GM23338 (cell line): ENCODE measurements at places on chromosomes 16 and 17. TPM values are rescaled to one million over a fixed set of nuclear protein-coding genes. Genes with fewer than 3 reads are reported as not detected.

DNA sequence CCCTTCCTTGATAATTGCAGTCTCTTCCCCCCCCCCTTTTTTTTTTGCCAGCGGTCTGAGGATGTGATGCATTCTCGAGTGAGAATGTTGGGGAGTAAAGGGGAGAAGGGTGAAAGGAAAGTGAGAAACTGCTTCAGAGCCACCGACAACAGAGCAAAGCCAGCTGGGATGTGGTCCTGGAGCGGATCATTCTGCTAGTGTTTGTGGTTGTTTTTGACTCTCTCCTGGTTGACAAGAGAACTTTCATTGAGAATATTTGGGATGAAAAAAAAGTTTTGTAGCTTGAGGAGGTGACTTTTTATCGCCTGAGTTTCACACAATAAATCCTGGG lies 1.3 kb downstream of the NF1 start:
- H3K27me3 ChIP-seq = no peaks in the 10 kb centered on the region
- peak; percentile 47 for DNase-seq
- peak overlapping the region; percentile 87 for H3K27ac ChIP-seq
- peak overlapping the region; percentile 62 for H3K4me3 ChIP-seq
- no peaks in the 10 kb centered on the region; the same call in 1 of the 2 replicates for H3K36me3 ChIP-seq

NBR1 gene
- 32.3 and 36.8 TPM in 2 replicates for total RNA-seq

DNA sequence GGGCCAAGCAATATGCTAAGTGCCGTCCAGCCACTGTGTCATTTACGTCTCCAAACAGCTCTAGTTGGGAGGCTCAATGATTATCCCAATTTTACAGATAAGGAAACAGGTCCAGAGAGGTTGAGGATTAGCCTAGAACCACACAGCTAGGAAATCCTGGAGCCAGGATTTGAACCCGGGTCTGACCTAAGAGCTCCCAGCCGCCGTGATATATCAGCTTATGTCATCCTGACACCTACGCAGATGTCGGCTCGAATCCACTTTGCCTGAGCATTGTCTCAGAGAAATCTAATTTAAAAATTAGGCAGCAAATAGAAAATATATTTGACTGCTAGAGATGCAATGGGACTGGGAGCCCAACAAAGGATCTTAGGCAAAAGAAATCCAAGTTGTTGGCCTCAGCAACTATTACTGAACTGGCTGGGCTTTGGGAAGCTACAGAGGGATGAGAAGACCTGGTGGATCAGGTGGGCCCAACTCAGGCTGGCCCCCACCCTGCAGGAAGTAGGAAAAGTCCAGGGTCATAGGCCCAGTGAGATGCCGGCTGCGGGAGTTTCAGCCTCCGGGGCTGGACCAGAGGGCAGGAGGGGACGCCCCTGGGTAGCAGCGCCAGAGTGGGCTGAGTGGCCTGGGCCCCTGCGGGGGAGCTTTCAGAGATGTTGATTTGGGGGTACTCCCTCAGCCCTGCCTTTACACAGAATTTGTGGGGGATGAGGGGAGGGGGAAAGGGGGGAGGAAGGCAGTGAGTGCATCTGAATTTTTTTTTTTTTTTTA lies 35.1 kb upstream of the IL21R start:
- H3K4me1 ChIP-seq = no peaks in the 10 kb centered on the region
- no peak overlapping the region for H3K27ac ChIP-seq
- no peak overlapping the region for H3K4me3 ChIP-seq
- H3K36me3 ChIP-seq = no peaks in the 10 kb centered on the region
- DNase-seq = no peak

DNA sequence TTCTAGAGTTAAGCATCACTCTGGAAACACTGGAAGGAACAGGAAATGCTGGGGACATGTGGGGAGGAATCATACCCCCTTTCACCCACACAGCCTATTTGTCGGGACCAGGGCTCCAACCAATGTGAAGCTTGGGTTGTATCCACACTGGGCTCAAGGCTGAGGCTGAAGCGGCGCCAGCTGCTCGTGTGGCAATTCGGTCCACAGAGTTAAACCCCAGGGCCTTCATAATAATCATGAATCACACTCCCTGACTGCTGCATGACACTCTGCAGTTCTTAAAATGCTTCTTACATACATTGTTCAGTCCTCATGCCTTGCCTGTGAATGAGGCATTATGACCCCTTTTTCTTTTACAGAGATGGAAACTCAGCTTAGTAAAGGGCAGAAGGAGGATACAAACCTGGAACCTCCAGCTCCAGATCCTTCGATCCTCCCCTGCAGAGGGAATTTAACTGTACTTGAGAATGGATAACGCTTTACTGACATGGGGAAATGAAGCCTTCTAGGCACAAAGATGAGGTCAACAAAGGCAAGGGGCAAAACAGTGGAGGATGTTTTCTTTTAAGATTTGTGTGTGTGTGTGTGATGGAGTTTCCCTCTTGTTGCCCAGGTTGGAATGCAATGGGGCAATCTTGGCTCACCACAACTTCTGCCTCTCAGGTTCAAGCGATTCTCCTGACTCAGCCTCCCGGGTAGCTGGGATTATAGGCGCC lies 72.7 kb downstream of the SOX9 start:
- no peak overlapping the region for H3K4me3 ChIP-seq
- H3K27ac ChIP-seq = no peak overlapping the region
- H3K4me1 ChIP-seq = no peaks in the 10 kb centered on the region
- H3K27me3 ChIP-seq = no peaks in the 10 kb centered on the region
- DNase-seq = no peak

- peaks cover 5% of the 10 kb centered on the region; the same call in 1 of the 2 replicates for H3K27me3 ChIP-seq
- H3K27ac ChIP-seq = no peak overlapping the region
- H3K36me3 ChIP-seq = no peaks in the 10 kb centered on the region
- H3K4me3 ChIP-seq = peak overlapping the region; percentile 94
Measured at GRCh38 chr17:17042851-17043460, 699 bp downstream of the MPRIP start.

- H3K27me3 ChIP-seq = peaks cover 31% of the 10 kb centered on the region
- peak overlapping the region; percentile 92 for H3K4me3 ChIP-seq
- no peak overlapping the region for H3K27ac ChIP-seq
- peak; percentile 77 for DNase-seq
Measured at GRCh38 chr17:81976332-81977210, 858 bp upstream of the ASPSCR1 start.

PRAC2 gene
- total RNA-seq = not detected in 2 replicates

DNA sequence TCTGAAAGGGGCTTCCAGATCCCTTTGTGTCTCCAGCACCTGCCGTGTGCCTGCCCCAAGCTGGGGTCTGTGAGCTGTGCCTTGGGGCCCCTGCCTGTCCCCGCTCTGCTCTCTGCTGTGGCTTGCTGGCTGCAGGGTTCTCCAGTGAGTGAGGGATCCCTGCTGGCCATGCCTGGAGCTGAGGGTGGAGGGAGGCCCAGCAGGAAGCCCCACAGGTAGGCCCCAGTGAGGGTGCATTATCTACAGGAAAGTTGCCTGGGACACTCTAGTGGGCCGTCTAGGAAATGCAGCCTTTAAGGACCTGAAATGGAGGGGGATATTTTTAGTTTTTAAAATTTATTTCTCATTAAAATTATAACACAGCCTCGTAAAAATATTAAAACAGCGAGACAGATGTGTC lies 50.9 kb downstream of the JPH3 start:
- no peak overlapping the region for H3K27ac ChIP-seq
- H3K4me1 ChIP-seq = peaks cover 8% of the 10 kb centered on the region; the same call in 1 of the 2 replicates
- H3K36me3 ChIP-seq = no peaks in the 10 kb centered on the region
- peak; percentile 54 for DNase-seq
- H3K27me3 ChIP-seq = no peaks in the 10 kb centered on the region

KRTAP3-2 gene
- not detected in 2 replicates for total RNA-seq

DNA sequence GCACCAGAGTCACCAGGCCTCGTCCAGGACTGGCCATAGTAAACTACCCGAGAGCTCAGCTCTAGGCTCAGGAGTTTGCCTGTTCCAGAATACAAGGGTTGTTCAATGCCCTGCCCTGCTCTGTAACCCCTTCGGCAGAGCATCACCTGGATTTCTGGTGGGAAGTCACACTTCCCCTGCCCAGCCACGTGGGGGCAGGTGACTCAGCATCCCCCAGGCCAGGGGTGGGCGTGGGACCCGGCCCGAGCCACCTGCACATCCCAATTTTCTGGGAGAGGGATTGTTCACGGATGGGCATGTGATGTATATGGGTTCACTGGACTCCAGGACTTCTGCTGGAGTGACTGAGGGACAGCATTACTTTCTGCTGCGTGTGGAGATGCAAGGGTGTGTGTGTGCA lies 25.8 kb downstream of the COX4I1 start:
- no peak overlapping the region for H3K27ac ChIP-seq
- H3K4me1 ChIP-seq = no peaks in the 10 kb centered on the region
- H3K4me3 ChIP-seq = no peak overlapping the region

CDH8 gene
- total RNA-seq = 11.7 and 13.9 TPM in 2 replicates

SLC38A8 gene
- total RNA-seq = not detected in 2 replicates

DNA sequence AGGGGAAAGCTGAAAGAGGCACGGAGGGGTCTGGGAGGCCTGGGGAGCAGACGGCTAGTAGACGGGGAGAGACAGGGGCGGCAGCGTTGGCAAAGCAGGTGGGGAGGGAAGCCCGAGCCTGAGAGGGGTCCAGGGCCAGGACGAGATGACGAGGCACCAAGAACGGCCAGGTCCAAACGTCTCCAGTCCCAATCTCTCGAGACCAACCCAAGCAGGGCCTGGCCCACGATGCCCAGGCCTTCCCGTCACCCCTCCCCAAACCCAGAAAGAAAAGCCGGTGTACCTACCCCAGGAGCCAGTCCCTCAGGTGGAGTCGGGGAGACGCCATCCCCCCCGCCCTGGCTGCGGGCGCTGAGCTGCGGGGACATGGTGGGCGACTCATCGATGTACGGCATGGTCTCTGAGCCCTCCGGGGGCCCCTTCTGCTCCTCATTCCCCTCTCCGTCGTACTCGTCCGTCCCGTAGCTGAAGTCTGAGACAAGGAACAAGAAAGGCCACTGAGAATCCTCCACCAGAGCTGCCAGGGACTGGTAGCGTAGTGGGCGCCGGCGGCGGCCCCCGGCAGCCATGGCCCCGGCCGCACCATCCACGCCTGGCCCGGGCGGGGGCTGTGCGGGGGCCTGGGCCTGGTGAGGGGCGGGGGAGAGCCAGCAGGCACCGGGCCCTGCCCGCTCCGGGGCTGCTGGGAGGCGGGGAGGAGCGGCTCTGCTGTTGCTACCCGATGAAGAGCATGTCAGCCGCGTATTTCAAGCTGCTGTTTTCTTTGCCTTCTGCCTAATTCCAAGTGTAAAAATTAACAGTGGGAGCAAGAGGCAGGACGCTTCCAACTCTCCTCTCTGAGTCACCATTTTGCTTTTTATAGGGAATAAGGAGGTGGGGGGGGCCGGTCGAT lies 54.6 kb downstream of the ABR start:
- no peaks in the 10 kb centered on the region for H3K36me3 ChIP-seq
- H3K27ac ChIP-seq = no peak overlapping the region
- no peak for DNase-seq
- no peaks in the 10 kb centered on the region for H3K27me3 ChIP-seq

DNA sequence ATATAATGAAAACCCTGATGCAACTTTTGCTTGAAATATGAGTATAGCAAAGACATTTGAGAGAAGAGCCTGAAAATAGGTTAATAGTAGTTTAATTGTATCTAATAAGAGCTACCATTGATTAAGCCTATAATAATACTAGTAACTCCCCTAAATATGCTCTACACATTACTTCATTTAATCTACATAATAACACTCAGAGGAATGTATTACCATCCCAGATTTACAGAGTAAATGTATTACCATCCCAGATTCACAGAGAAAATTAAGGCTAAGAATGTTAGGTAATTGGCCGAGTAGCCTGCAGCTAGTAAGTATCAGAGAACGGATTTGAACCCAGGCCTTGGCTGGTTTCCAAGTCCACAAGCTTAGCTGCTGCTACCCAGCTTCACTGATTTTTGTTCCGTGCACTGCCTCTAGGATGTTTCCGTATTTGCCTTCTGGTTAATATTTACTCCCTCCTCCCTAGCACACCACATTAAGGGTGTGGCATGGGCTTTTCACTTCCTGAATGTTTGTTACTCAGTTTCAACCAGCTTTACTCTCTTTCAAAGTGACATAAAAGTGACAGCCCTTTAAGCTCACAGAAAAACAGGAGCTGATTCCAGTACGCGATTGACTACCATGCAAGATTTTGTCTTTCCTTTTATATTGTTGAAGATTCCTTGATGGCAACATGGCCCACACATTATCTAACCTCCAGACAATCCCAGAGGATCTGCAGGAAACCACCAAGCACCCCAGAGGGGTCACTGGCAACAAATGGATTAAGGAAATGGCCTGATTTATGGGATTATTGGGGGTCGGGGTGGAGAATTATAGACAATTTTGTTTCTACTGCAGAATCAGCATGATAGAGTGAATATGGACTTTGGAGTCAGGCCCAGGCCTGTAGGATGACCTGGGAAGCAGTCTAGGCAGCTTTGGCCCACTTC lies 26.7 kb upstream of the TOX3 start:
- H3K4me3 ChIP-seq = no peak overlapping the region
- no peaks in the 10 kb centered on the region for H3K4me1 ChIP-seq
- H3K27me3 ChIP-seq = no peaks in the 10 kb centered on the region
- no peak overlapping the region for H3K27ac ChIP-seq
- no peak for DNase-seq

CLEC3A gene
- not detected in 2 replicates for total RNA-seq

GRCh38 chr16:85327731-85328675 lies 215.7 kb upstream of the CIBAR2 start:
- H3K27ac ChIP-seq = peak overlapping the region; percentile 84
- peak overlapping the region; percentile 52 for H3K4me3 ChIP-seq
- H3K36me3 ChIP-seq = no peaks in the 10 kb centered on the region
- peak; percentile 99 for DNase-seq
- peaks cover 28% of the 10 kb centered on the region for H3K27me3 ChIP-seq
- H3K4me1 ChIP-seq = peaks cover 45% of the 10 kb centered on the region

- peaks cover 43% of the 10 kb centered on the region for H3K4me1 ChIP-seq
- H3K36me3 ChIP-seq = no peaks in the 10 kb centered on the region
- no peaks in the 10 kb centered on the region for H3K27me3 ChIP-seq
- H3K4me3 ChIP-seq = no peak overlapping the region
- DNase-seq = no peak
Measured at GRCh38 chr16:76197900-76198299, 79.3 kb upstream of the CNTNAP4 start.

GRCh38 chr17:21239680-21240368 lies 13.4 kb downstream of the NATD1 start:
- peak overlapping the region; percentile 62; the same call in 1 of the 2 replicates for H3K27ac ChIP-seq
- H3K4me1 ChIP-seq = peaks cover 10% of the 10 kb centered on the region
- no peak overlapping the region for H3K4me3 ChIP-seq

PMFBP1 gene
- total RNA-seq = 1.3 and 2.6 TPM in 2 replicates

PDIA2 gene
- 0.87 TPM in 1 of 2 replicates, not detected in the other for total RNA-seq

CCL17 gene
- total RNA-seq = not detected in 2 replicates
